ENCODE measurements at places on chromosomes 2 and 18. TPM values are rescaled to one million over a fixed set of nuclear protein-coding genes. Genes with fewer than 3 reads are reported as not detected.

The HOXD11 gene
- 2.2 TPM for total RNA-seq

- H3K27ac ChIP-seq, result no peak overlapping the region
- no peaks in the 10 kb centered on the region for H3K4me1 ChIP-seq
- H3K27me3 ChIP-seq, result peaks cover 3% of the 10 kb centered on the region
- no peaks in the 10 kb centered on the region for H3K36me3 ChIP-seq
Measured at GRCh38 chr2:22784566-22784965, 600.4 kb upstream of the KLHL29 start.

The ATP8B1 gene
- 18.5 TPM for total RNA-seq

DNA sequence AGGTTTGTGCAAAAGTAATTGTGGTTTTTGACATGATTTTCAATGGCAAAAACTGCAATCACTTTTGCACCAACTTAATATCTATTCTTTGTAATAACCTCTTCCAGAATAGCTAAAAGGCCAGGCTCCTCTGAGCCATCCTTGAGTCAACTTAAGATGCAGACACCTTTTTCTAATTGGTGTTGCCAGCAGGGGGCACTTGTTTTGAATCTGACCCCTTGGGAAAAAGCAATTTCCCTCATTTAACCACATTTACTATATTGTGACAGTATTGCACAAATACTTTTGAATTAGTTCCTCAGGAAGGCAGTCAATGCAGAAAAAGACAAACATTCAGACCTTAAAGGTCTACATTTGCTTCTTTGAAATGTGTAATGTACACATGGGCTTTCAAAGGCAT lies 78.6 kb upstream of the GALNT5 start:
- H3K27me3 ChIP-seq, result no peaks in the 10 kb centered on the region
- H3K4me3 ChIP-seq, result no peak overlapping the region
- peaks cover 5% of the 10 kb centered on the region for H3K4me1 ChIP-seq
- H3K27ac ChIP-seq, result no peak overlapping the region

The GALNT5 gene
- total RNA-seq, result 1.3 TPM

- H3K27ac ChIP-seq, result peak overlapping the region; percentile 50
- no peaks in the 10 kb centered on the region for H3K27me3 ChIP-seq
- H3K4me1 ChIP-seq, result peaks cover 11% of the 10 kb centered on the region
Measured at GRCh38 chr2:179104736-179105135, 54.8 kb upstream of the CCDC141 start.

DNA sequence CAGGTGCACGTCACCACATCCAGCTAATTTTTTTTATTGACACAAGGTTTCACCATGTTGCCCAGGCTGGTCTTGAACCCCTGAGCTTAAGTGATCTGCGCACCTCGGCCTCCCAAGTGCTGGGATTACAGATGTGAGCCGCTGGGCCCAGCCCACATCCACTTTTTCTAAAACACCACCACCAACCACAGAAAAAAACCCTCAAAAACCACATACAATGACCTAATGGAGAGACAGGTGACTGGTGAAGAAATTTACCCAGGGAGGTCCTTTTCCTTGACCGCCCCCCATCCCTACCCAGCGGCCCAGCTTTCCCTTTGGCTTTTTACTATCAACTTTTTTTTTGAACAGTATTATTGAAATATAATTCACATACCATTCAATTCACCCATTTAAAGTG lies 47.9 kb downstream of the CACNB4 start:
- peaks cover 4% of the 10 kb centered on the region for H3K27me3 ChIP-seq
- H3K4me1 ChIP-seq, result peaks cover 9% of the 10 kb centered on the region
- H3K27ac ChIP-seq, result no peak overlapping the region
- no peak overlapping the region for H3K4me3 ChIP-seq
- H3K36me3 ChIP-seq, result no peaks in the 10 kb centered on the region
- no peak for DNase-seq

The GNAL gene
- total RNA-seq, result 12.6 TPM

The LYG2 gene
- total RNA-seq, result not detected

DNA sequence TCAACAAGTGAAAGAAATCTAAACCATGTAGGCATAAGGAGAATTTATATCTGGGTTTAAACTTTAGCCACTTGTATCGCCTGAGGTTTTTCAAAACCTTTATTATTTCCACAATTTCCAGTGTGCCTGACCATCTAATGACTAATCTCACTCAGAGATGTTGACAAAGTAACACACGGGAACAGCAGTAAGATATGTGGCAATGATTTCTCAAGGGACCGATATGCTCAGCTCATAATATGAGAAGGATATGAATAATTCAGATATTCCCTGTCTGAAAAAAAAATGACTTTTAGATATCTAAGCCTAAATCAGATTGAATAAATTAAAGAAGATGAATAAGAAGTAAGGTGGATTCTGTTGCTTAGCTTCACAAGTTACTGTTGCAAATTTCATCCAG lies 43.5 kb downstream of the TMEM163 start:
- no peak for DNase-seq
- H3K4me1 ChIP-seq, result no peaks in the 10 kb centered on the region
- H3K36me3 ChIP-seq, result no peaks in the 10 kb centered on the region
- H3K27ac ChIP-seq, result no peak overlapping the region

DNA sequence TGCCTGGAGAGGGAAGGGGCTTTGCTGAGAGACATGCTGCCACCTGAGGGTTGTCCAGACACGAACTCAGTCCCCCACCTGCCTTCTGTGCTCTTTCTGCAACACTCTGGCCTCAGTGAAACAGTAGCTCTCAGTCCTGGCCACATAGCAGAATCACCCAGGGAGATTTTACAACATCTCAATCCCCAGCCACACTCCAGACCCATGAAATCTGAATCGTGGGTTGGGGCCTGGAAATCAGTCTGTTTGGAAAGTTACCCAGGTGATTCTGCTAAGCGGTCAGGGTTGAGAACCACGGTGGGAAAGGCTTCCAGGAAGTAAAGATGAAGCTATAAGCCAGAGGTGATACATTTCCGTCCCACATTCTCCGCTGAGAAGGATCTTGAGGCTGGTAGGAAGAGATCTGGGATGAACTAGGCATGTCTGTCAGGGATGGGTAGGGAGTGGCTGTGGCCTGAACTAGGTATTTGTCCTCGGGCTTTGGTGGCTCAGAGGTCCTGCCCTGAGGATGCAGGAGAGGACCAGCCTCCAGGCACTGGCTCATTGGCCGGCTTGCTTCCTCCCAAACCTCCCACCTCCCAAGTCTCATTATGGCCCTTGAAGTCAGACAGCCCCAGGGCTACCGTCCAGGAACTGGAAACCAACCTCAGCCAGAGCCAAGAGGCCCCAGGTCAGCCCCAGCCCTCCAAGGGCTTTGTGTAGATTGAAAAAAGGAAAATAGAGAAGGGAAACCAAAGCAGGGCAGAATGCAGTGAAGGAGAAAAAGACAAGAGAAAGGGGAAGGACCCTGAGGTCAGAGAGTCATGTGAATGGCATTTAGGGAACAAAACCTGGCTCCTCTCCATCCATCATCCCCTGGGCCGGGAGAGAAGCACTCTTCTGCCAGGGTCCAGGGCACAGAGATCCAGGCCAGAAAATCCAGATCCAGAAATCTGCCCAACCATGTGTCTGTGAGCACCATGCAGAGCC lies 119.6 kb downstream of the ZFP36L2 start:
- H3K27ac ChIP-seq, result peak overlapping the region; percentile 95
- no peak for DNase-seq
- peaks cover 66% of the 10 kb centered on the region for H3K4me1 ChIP-seq
- H3K27me3 ChIP-seq, result no peaks in the 10 kb centered on the region

DNA sequence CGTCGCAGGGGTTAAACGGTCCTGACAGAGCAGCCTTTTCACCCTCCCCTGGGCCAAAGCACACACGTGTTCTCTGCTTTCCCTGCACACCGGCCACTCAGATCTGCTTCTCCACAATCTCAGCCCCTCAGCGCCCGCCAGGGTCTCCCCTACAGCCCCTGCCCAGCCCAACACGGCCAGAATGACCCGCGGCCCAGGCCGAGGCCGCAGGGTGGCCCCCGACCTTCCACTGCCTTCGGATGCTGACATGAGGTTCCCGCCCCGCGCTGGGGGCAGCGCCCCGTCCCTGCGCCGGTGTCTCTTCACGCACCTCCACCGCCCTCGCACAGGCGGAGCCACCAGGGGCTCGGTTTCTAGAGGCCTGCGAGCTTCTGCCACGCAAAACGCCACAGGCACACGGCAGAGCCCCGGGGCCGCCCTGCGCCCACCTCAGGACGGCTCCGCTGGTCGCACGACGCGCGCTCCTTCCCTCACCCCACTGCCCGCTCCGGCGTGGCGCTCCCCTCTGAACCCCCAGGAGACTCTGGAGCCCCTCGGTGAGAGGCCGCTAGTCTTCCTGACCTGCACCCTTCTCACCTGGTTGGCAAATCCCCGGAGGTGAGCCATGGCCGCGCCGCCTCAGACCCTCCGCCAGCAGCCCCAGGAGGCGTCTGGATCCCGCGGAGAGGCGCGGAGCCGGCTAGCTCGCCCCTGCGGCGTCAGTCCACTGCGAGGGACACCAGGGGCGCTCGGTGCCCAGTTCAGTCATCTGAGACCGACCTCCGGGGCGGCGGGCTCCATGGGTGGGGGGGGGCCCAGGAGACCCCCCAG lies 749 bp downstream of the STK25 start:
- peak; percentile 51 for DNase-seq
- peak overlapping the region; percentile 69 for H3K27ac ChIP-seq
- peaks cover 21% of the 10 kb centered on the region for H3K4me1 ChIP-seq
- peak overlapping the region; percentile 81 for H3K4me3 ChIP-seq
- no peaks in the 10 kb centered on the region for H3K27me3 ChIP-seq
- H3K36me3 ChIP-seq, result no peaks in the 10 kb centered on the region

The FSIP2 gene
- total RNA-seq, result 28.7 TPM

- no peaks in the 10 kb centered on the region for H3K36me3 ChIP-seq
- no peak for DNase-seq
- peaks cover 28% of the 10 kb centered on the region for H3K4me1 ChIP-seq
- peak overlapping the region; percentile 8 for H3K27ac ChIP-seq
- no peak overlapping the region for H3K4me3 ChIP-seq
- H3K27me3 ChIP-seq, result no peaks in the 10 kb centered on the region
Measured at GRCh38 chr18:13292736-13293135, 74.2 kb downstream of the LDLRAD4 start.

DNA sequence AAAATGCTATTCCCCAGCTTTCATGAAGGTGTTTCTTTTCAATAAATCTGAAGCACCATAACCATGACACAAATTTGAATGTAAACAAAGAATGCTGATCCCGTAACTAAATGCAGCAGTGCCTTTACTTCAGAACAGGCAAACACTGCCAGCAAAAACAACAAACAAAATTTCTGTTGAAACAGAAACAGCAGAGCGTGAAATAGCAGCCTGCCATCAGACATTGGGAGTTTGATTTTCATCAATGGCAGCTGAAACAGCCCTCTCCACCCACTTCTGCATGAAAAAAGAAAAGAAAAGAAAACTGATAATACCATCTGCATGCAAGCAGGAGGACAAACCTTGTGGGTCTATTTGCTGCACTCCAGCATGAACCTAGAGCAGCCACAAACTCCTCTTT lies 128.3 kb downstream of the CDH2 start:
- no peak overlapping the region for H3K4me3 ChIP-seq
- H3K27me3 ChIP-seq, result no peaks in the 10 kb centered on the region
- H3K4me1 ChIP-seq, result peaks cover 22% of the 10 kb centered on the region
- no peak overlapping the region for H3K27ac ChIP-seq

- no peak overlapping the region for H3K4me3 ChIP-seq
- H3K27ac ChIP-seq, result peak overlapping the region; percentile 82
- no peaks in the 10 kb centered on the region for H3K27me3 ChIP-seq
- peaks cover 51% of the 10 kb centered on the region for H3K4me1 ChIP-seq
- no peak for DNase-seq
Measured at GRCh38 chr2:145752091-145752806, 1232.3 kb upstream of the ZEB2 start.

GRCh38 chr18:75029481-75029880 lies 179.5 kb downstream of the PTGR3 start:
- no peaks in the 10 kb centered on the region for H3K36me3 ChIP-seq
- H3K4me1 ChIP-seq, result peaks cover 5% of the 10 kb centered on the region
- no peak for DNase-seq
- no peak overlapping the region for H3K4me3 ChIP-seq

DNA sequence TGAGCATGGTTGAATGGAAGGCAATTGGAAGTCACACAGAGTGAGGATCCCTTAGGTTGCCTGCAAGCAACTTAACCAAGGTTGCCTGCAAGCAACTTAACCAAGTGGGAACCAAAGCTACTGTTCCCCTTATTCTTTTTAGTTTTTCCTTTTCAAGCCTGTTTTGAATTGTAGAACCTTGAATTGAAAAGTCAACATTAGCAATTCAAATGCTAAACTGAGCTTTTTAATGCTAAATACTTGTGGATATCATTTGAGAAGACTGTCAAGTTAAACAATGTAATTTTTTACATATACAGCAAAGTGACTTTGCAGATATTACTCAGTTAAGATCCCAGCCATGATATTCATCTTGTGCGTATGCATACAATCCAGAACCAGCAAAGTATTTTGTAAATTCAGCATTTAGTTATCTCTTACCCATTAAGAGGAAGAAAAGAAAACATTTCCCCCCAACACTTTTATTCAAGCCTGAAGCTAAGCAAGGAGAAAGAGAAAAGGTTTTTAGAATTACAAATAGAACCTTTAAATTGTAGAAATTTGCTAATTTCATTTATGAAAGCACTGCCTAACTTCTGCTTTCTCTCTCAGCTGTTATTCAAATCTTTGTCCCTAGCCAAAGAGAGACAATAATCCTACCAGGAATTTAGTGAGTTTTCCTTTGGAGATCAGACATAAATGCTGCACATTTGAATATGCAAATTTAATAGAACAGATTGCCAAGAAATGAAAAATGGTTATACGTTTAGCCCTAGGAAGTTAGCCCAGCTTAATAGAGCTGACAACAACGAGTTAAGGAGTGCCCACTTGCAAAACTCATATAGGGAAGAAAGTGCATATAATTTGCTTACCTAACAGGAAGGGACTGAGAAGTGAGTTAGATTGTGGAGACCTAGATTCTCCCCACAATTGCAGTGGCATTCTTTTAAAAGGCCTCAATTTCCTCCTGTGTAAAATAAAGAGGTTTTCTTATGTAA lies 643.2 kb upstream of the PIK3C3 start:
- H3K27ac ChIP-seq, result no peak overlapping the region
- peaks cover 8% of the 10 kb centered on the region for H3K4me1 ChIP-seq
- no peak for DNase-seq
- H3K36me3 ChIP-seq, result peaks cover 6% of the 10 kb centered on the region
- H3K27me3 ChIP-seq, result no peaks in the 10 kb centered on the region
- no peak overlapping the region for H3K4me3 ChIP-seq
